ENCODE measurements at places on chromosomes 6 and 20.

- H3K27me3 ChIP-seq = no peaks in the 10 kb centered on the region
- H3K4me3 ChIP-seq = no peak overlapping the region
- H3K27ac ChIP-seq = no peak overlapping the region
- peaks cover 14% of the 10 kb centered on the region for H3K36me3 ChIP-seq
These were observed 57.5 kb downstream of the RREB1 start for GRCh38 chr6:7165002-7165889.

DNA sequence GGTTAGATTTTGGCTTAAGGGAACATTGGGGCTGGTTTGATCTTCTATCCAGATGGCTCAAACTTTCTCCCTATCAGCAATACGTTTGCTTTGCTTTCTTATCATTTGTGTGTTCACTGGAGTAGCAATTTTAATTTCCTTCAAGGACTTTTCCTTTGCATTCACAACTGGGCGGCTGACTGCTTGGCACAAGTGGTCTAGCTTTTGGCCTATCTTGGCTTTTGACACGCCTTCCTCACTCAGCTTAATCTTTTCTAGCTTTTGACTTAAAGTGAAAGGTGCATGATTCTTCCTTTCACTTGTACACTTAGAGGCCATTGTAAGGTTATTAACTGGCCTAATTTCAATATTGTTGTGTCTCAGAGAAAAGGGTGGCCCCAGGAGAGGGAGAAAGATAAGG, 254.9 kb downstream of the PLCB1 start:
- H3K4me1 ChIP-seq = peaks cover 1% of the 10 kb centered on the region
- no peak overlapping the region for H3K27ac ChIP-seq
- no peak overlapping the region for H3K4me3 ChIP-seq
- H3K27me3 ChIP-seq = no peaks in the 10 kb centered on the region
- no peaks in the 10 kb centered on the region for H3K36me3 ChIP-seq
- DNase-seq = no peak

GRCh38 chr6:35231563-35231962, 17.8 kb downstream of the SCUBE3 start:
- H3K27me3 ChIP-seq = no peaks in the 10 kb centered on the region
- no peaks in the 10 kb centered on the region for H3K36me3 ChIP-seq
- no peaks in the 10 kb centered on the region for H3K4me1 ChIP-seq
- H3K27ac ChIP-seq = no peak overlapping the region

- H3K4me1 ChIP-seq = peaks cover 44% of the 10 kb centered on the region
- H3K27ac ChIP-seq = no peak overlapping the region
- peaks cover 10% of the 10 kb centered on the region for H3K36me3 ChIP-seq
- DNase-seq = no peak
- peak overlapping the region; percentile 88 for H3K4me3 ChIP-seq
These were observed 2.6 kb downstream of the GFOD1 start for GRCh38 chr6:13484827-13485226.

DNA sequence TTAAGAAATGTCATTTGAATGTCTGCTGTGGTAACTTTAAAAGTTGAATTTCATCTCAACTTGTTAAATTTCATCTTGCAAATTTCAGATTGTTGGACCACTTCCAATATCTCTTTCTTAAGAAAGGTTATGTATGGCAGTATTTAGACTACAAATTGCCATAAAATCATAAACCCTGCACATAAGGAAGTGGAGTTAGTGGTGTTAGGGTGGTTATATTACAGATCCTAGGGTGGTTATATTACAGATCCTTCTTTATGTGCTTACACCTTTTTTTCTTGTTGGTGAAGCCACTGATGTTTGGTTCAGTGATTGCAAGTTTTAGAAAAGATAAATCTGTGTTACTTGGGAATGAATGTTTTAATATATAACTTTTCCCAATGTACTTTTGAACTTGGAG, 9.0 kb downstream of the DSE start:
- no peaks in the 10 kb centered on the region for H3K36me3 ChIP-seq
- no peak overlapping the region for H3K4me3 ChIP-seq
- no peak overlapping the region for H3K27ac ChIP-seq
- no peaks in the 10 kb centered on the region for H3K4me1 ChIP-seq
- peaks cover 14% of the 10 kb centered on the region for H3K27me3 ChIP-seq

GRCh38 chr6:130765181-130765727, 62.0 kb upstream of the SMLR1 start:
- H3K27me3 ChIP-seq = no peaks in the 10 kb centered on the region
- H3K36me3 ChIP-seq = no peaks in the 10 kb centered on the region
- H3K4me3 ChIP-seq = no peak overlapping the region
- H3K27ac ChIP-seq = no peak overlapping the region
- DNase-seq = no peak

GRCh38 chr6:136114661-136115060, 135.4 kb downstream of the MTFR2 start:
- H3K4me3 ChIP-seq = no peak overlapping the region
- H3K27ac ChIP-seq = no peak overlapping the region
- DNase-seq = no peak
- H3K27me3 ChIP-seq = peaks cover 10% of the 10 kb centered on the region
- H3K36me3 ChIP-seq = no peaks in the 10 kb centered on the region
- H3K4me1 ChIP-seq = no peaks in the 10 kb centered on the region

- no peak for DNase-seq
- no peaks in the 10 kb centered on the region for H3K36me3 ChIP-seq
- H3K27me3 ChIP-seq = no peaks in the 10 kb centered on the region
- H3K4me1 ChIP-seq = no peaks in the 10 kb centered on the region
These were observed 27.8 kb upstream of the VGLL2 start for GRCh38 chr6:117237561-117237960.

- no peaks in the 10 kb centered on the region for H3K27me3 ChIP-seq
- H3K36me3 ChIP-seq = peaks cover 53% of the 10 kb centered on the region
- DNase-seq = no peak
These were observed 28.5 kb downstream of the NKX2-4 start for GRCh38 chr20:21368791-21369190.
